Activated T-helper 17 cell treated with anti-CD3 and anti-CD28 coated beads, Interleukin-2, amount 50 U/mL, for 72 hours (primary cell): ENCODE measurements at places on chromosomes 1 and 21. TPM values are rescaled to one million over a fixed set of nuclear protein-coding genes. Genes with fewer than 3 reads are reported as not detected.

Gene RCAN3
- total RNA-seq, result 38.6 TPM

Gene ACP6
- 12.0 TPM for total RNA-seq

DNA sequence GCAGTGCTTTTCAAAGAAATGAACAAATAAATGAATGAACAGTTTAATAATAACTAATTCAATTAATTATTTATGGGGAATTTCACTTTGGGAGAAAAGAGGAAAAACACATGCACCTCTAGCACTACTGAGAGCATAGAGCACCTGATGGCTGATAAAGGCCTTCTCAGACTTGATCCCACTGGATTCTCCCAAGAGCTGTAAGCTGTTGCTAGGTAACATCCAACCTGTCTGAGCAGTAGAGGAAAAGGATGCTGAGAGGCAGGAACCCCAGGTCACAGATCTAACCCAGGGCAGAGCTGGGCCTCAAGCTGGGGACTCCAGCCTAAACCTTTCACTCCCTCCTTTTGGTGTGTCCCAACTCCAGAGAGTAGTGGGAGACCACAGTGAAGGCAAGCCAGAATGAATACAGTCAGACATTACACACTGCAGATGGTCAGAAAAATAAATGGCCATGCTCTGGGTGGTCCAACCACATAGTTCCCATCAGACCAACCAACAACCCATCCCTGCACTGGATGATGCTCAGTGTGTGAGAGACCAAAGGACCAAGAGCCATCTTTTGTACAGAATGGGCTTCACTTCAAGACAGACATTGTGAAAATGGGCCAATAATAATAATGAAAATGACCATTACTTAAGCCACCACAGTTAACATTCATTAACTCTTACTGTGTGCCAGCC lies 15.4 kb downstream of the TRABD2B start:
- H3K27me3 ChIP-seq, result peaks cover 32% of the 10 kb centered on the region
- no peaks in the 10 kb centered on the region for H3K36me3 ChIP-seq
- no peaks in the 10 kb centered on the region for H3K4me1 ChIP-seq
- H3K27ac ChIP-seq, result no peak overlapping the region
- no peak for ATAC-seq

Gene OR2L3
- total RNA-seq, result not detected

DNA sequence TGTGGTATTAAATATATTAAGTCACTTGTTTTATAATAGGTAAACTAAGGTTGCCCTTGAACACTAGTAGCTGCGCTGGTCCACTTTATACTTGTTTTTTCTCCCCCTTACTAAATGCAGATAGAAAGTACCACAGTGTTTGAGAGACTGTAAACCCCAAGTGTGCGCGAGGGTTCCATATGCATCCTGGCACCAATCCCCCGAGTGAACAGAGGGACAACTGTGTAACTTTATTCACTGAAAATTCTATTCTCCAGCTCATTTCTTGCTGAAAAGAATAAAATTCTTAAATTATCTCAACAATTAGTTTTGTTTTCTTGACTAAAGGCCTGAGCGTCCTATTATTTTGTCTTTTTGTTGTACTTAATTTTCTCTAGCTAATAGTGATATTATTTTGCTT lies 1.9 kb downstream of the RSRP1 start:
- no peak for ATAC-seq
- H3K4me3 ChIP-seq, result peak overlapping the region; percentile 94
- peaks cover 27% of the 10 kb centered on the region for H3K4me1 ChIP-seq

DNA sequence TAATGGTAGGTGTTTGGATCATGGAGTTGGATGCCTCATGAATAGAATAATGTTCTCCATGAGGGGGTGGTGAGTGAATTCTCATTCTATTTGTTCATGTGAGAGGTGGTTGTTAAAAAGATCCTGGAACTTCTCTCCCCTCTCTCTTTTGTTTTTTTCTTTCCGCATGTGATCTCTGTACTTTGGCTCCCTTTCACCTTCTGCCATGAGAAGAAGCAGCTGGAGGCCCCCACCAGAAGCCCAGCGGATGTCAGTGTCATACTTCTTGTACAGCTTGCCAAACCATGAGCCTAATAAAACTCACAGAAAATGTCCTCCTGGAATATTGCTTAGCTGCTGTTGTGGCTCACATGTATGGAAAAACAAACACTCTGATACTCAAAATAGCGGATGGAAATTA lies 1212.3 kb upstream of the NCAM2 start:
- H3K27me3 ChIP-seq, result no peaks in the 10 kb centered on the region
- H3K36me3 ChIP-seq, result no peaks in the 10 kb centered on the region
- no peak overlapping the region for H3K27ac ChIP-seq
- H3K4me3 ChIP-seq, result no peak overlapping the region
- no peaks in the 10 kb centered on the region for H3K4me1 ChIP-seq
- ATAC-seq, result no peak

Gene HSD11B1
- 9.7 TPM for total RNA-seq

DNA sequence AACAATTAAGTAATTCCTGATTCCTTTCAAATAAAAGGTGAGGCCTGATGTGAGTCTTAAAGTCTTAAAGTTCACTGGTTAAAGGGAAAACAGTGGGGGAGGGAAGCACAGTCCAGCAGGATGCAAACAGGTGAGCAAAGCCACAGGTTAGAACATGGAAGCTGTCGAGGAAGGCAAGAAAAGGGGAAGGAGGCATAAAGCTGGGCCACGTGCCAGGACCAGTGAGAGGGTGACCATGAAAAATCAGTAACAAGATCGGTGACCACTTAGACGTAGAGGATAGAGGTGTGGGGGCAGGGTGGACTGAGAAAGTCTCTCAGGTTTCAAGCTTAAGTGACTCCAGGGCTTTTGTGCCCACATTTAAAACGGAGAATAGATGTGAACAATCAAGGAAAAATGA lies 231.3 kb downstream of the SETD4 start:
- no peak overlapping the region for H3K27ac ChIP-seq
- peaks cover 35% of the 10 kb centered on the region for H3K27me3 ChIP-seq
- no peak for ATAC-seq
- no peaks in the 10 kb centered on the region for H3K36me3 ChIP-seq
- H3K4me3 ChIP-seq, result no peak overlapping the region

Gene TLR5
- total RNA-seq, result 0.34 TPM

Gene C1orf185
- total RNA-seq, result not detected

Gene VAV3
- total RNA-seq, result 4.9 TPM

DNA sequence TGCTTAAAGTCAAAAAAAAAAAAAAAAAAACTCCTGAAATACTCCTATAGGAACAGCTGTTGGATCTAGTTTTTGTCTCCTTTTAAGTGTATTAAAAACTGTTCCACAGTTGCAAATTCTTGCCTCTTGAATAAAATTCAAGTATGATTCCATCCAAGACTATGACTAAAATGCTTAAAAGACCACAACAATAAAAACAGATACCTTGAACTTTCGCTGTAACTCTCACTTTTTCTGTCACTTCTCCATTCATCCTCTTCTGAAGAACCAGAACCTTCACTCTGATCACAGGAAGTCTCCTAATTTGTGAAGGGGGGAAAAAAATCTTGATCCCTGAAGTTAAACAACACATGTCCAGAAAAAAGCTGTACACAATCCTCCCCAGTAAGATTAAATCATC lies 55.0 kb upstream of the PSMG1 start:
- ATAC-seq, result no peak
- H3K4me3 ChIP-seq, result no peak overlapping the region
- H3K27me3 ChIP-seq, result no peaks in the 10 kb centered on the region
- peaks cover 19% of the 10 kb centered on the region for H3K4me1 ChIP-seq

- H3K27me3 ChIP-seq, result no peaks in the 10 kb centered on the region
- peak overlapping the region; percentile 88 for H3K4me3 ChIP-seq
- peak overlapping the region; percentile 80 for H3K27ac ChIP-seq
- peak; percentile 78 for ATAC-seq
- H3K4me1 ChIP-seq, result peaks cover 55% of the 10 kb centered on the region
These were observed 37.6 kb downstream of the GALNT2 start for GRCh38 chr1:230104395-230105244.

DNA sequence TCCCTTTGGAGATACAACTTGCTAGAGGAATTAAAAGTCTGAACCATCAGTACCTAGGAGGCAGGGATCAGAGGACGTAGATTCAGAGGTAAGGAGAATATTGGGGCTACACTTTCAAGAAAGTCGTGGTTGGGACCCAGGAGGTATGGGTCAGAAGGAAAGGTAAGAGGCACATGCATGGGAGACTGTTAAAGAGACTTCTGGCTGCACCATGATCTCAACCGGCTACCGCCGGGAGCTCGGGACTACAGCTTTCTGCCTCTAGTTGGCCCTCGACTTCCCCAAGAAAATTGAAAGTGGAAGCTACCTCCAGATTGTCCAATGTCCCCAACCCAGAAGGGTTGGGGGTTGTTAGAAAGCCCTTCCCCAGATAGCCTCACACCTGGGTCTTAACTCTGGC lies 355.7 kb upstream of the TMPRSS15 start:
- H3K4me1 ChIP-seq, result no peaks in the 10 kb centered on the region
- no peak for ATAC-seq
- no peaks in the 10 kb centered on the region for H3K27me3 ChIP-seq
- no peak overlapping the region for H3K27ac ChIP-seq

- H3K27me3 ChIP-seq, result peaks cover 16% of the 10 kb centered on the region
- no peak overlapping the region for H3K27ac ChIP-seq
- ATAC-seq, result no peak
These were observed 47.2 kb upstream of the ST6GALNAC3 start for GRCh38 chr1:76027341-76027740.

Gene USP1
- total RNA-seq, result 44.7 TPM

- ATAC-seq, result no peak
- no peak overlapping the region for H3K4me3 ChIP-seq
- no peaks in the 10 kb centered on the region for H3K27me3 ChIP-seq
- no peaks in the 10 kb centered on the region for H3K4me1 ChIP-seq
- no peak overlapping the region for H3K27ac ChIP-seq
These were observed 7.3 kb downstream of the RGS16 start for GRCh38 chr1:182596934-182597333.

DNA sequence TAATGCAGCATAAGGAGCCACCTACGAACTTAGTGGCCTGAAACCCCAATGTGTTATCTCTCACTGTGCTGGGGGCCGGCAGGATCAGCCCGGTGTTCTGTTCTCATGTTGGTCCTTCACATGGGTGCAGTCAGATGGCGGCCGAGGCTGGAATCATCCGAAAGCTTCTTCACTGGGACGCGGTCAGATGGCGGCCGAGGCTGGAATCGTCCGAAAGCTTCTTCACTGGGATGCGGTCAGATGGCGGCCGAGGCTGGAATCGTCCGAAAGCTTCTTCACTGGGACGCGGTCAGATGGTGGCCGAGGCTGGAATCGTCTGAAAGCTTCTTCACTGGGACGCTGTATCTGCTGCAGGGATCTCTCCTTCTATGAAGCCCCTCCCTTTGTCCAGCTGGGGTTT lies 12.6 kb upstream of the PCBP3 start:
- no peaks in the 10 kb centered on the region for H3K36me3 ChIP-seq
- H3K27me3 ChIP-seq, result no peaks in the 10 kb centered on the region
- H3K27ac ChIP-seq, result no peak overlapping the region
- ATAC-seq, result no peak

DNA sequence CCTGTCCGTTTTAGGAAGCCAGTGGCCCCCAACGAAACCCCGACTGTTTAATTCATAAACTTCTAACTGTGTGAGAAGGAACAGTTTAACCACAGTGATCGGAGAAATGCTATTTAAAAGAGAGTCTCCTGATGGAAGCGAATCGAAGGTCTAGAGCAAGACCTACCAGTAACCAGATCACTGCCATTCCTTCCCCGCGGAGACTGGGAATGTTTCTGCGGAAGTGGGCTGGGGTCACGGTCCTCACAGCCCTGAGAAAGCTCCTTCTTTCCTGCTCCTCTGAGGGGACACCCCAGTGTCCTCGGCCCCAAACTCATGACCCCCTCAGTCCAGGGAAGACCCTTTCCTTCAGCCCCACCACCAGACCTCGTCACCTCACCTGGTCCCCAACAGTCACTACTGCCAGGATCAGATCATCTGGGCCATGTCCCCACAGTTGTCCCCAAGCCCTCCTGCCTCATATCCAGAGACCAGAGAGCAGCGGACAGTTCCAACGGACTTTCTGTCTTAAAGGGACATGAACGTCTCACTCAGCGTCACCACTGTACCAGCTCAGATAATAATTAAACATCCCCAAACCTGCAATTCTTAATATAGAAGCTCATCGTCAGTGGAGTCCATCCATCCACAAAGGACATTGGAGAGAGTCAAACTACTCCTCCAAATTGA lies at the start of gene TCP10L:
TSS of gene TCP10L (minus strand) at position 482 of the 669 bp plus-strand sequence. CDS start 1,219 bp downstream, outside the sequence.
- H3K4me1 ChIP-seq, result no peaks in the 10 kb centered on the region
- no peak within 1 kb of the TSS for H3K27ac ChIP-seq
- H3K36me3 ChIP-seq, result no peaks in the 10 kb centered on the region
- H3K4me3 ChIP-seq, result no peak within 1 kb of the TSS
- H3K27me3 ChIP-seq, result no peaks in the 10 kb centered on the region
- ATAC-seq, result no peak

Gene FCAMR
- total RNA-seq, result not detected

DNA sequence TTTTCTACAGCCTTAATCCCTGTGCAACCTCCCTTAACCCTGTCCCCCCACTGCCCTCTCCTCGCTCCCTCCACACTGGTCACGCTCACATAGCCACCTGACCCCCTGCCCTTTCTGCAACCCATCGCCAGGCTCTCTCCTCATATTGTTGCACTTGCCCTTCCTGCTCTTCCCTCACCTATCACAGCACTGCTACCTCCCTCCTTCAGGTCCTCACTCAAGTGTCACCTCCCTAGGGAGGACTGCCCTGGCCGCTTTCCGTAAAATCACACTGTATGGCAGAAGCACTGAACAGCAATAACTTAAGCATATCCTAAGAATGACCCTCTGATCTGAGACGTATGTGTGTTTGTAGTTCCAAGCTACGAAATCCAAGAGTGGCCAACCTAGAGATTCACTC lies 406.0 kb downstream of the SIPA1L2 start:
- H3K36me3 ChIP-seq, result no peaks in the 10 kb centered on the region
- no peaks in the 10 kb centered on the region for H3K27me3 ChIP-seq
- peaks cover 6% of the 10 kb centered on the region for H3K4me1 ChIP-seq
- no peak overlapping the region for H3K4me3 ChIP-seq
- no peak overlapping the region for H3K27ac ChIP-seq

Gene NKAIN1
- total RNA-seq, result not detected

- H3K36me3 ChIP-seq, result no peaks in the 10 kb centered on the region
- no peaks in the 10 kb centered on the region for H3K4me1 ChIP-seq
- no peak overlapping the region for H3K4me3 ChIP-seq
- H3K27me3 ChIP-seq, result peaks cover 6% of the 10 kb centered on the region
These were observed 5.8 kb upstream of the LAMC2 start for GRCh38 chr1:183180218-183180617.

GRCh38 chr1:173411835-173412742 lies 65.0 kb upstream of the PRDX6 start:
- no peak overlapping the region for H3K4me3 ChIP-seq
- peaks cover 7% of the 10 kb centered on the region for H3K36me3 ChIP-seq
- H3K27ac ChIP-seq, result no peak overlapping the region
- no peak for ATAC-seq
- peaks cover 14% of the 10 kb centered on the region for H3K4me1 ChIP-seq
- H3K27me3 ChIP-seq, result no peaks in the 10 kb centered on the region
